Activated T-helper 1 cell treated with anti-CD3 and anti-CD28 coated beads, Interleukin-2, amount 50 U/mL, for 16 hours (primary cell): ENCODE measurements at places on chromosomes 3 and 15.

GRCh38 chr3:134619301-134619615, 31.6 kb downstream of the KY start:
- no peak for DNase-seq

GRCh38 chr15:29403772-29404171, 134.2 kb upstream of the NSMCE3 start:
- no peak for DNase-seq

DNA sequence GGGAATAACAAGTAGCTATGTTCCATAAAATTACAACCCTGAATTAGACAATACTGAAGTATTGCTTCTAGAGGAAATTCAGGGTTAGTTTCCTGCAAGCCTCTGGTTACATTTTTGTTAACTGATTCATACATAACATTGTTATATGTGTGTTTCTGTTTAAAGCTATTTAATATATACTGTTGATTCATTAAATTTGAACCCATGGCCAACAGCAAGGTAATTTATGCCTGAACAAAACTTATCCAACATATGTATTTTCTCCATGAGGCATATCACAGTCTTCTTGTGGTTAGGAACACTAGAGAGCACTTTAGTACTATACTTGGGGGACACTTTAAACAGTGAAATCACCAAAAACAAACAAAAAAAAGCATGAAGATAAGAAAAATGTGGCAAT, 47.7 kb upstream of the PTX3 start:
- no peak for DNase-seq

GRCh38 chr15:97745481-97746071, 214.9 kb upstream of the ARRDC4 start:
- DNase-seq = no peak

DNA sequence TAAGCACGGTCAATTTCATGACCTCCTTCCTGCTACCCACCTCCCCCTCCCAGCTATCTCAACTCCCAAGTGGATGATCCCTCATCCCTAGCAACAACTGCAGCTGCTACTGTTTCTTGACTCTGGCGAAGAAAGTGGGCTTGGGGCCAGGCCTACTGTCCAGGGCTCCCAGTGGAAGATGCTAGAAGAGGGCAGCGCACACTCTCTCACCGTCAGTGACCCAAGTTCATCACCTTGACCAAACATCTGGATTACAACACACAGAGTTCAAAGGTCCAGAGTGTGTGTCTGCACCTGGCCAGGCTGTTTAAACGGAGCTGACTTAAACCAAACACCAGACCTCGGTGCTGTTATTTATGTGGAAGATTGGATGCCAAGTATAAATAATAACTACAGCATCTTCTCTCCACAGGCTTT, 385.6 kb downstream of the SHQ1 start:
- no peak for DNase-seq

GRCh38 chr3:37308247-37308646, 133.9 kb upstream of the LRRFIP2 start:
- DNase-seq = no peak

DNA sequence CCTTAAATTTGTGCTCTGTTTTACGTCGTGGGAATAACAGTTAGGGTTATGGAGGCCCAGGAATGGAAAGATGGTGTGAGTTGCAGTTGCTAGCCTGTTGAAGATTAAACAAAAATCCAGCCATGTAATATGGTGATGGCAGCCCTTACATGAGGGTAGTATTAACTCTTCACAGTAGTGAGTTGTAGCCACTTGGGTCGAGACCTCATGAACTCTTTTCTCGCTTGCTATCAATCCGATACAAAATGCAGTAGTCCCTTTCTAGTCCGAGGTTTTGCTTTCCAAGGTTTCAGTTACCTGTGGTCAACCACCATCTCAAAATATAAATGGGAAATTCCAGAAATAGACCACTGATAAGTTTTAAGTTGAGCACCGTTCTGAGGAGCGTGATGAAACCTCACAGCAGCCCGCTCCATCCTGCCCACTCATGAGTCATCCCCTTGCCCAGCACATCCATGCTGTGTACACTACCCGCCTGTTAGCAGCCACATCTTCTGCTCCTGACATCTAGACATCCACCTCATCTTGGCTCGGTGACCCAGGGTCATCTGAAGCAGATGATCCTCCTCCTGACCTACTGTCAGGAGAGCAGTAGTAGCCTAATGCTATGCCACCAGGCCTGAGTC, 177.9 kb downstream of the CDIN1 start:
- no peak for DNase-seq

DNA sequence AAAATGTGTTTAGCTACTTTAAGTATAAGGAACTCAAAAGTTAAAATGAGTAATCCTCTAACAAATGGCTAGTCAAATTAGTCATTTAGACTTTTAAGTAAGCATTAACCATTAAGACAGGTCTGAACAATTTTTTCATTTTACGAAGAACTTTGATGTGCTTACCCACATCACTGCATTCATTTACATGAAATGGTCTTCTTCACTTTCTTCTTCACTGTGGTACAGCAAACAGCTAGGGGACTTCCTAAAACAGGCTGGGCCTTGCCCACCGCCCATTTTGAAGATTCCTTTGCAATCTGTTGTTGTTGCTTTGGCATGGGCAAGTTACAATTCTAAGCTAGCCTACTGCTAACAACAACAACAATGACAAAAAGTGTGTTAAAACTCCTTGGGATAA, 67.4 kb downstream of the CBLB start:
- DNase-seq = no peak

DNA sequence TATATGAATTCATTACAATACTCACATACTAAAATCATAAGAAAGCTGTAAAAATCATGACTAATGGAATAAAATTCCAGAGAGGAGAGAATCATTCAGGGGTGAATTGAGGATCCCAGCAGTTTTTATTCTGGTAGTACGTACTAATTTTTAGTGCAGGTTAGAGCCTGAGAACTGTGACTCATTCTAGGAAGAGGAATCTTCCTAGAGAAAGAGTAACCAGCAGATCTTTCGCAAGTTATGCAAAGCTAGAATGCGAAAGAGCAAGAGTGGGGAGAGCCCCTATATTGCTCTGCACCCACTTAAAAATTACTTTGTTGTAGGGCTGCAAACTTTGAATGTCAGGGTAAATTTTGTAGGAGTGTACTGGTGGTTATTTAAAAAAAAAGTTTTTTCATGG, 303.6 kb upstream of the ARPP21 start:
- no peak for DNase-seq

DNA sequence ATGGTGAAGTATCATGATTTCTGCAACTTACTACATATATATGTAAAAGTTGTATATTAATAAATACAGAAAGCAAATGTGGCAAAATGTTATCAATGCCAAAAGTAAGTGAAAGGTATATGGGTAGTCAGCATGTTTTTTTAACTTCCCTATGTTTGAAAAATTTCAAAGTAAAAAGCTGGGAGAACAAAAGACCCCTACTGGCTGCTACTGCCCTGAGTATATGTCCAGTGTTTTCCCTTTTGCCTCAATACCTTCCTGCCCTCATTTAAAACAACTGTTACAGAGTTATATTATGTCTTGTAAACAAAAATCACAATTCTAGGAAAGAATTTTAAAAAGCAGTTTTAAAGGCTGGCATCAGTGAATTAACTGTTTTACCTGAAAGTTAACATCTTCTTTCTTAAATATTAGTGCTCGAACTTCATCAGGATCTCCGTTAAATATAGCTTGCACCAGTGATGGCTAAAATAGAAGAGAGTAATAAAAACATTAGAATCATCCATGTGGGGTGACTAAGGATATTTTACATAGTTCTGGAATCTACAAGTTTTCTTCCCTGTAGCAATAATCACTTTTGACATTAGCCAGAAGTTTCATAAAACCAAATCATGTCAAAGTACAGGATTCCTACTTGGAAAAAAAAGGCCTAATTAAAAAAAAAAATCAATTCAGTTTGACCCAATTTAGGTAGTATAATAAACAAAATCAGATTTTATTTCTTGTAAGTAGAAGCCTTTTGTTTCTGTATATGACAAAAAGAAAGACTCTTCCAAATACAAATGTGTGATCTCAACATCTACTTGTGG, 2.7 kb downstream of the ANKRD28 start:
- DNase-seq = no peak

DNA sequence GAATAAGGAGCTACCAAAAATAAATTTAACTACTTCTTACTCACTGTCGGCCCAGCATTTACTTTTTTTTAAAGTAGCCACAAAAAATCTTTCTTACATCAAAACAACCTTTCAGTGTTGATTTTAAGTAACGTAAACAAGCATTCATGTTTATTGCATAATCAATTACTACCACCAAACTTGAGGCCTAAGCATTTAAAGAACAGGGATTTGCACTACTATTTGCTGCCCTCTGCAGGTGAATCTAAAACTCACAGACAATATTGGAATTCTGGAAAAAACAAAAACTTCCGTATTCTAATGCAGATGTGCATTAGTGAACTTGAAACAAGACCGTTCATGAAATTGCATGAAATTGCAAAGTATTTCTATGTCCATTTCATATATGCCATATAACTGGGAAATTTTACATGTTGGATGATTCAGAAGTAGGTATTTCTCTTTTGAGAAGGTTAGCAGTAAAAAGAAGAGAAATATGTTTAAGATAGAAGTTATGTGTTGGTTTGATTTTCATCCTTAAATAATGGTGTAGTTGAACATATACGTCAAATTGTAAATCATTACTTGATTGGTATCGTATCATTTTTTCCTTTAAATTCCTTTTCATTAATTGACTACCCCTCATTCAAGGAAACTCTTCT, 55.6 kb downstream of the CGGBP1 start:
- no peak for DNase-seq

DNA sequence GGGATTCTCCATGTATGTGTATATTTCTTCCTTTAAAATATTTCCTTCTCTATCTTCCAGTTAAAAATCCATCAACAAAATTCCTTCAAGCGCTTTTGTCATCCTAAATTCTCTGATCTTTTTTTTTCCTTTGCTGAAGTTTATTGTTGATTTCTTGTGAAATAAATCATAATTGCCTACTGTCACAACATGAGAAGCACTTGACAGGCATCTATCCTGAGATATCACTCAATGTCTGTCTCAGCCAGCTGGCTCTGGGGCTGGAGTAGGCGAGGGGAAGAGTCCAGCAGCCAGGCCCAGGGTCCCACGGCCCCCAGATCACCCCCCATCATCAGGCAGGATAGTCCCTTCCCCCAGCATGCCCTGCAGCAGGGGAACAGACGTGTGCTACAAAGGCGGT, 109.0 kb upstream of the TLE3 start:
- no peak for DNase-seq
